ENCODE measurements at places on chromosomes 7 and 10.

DNA sequence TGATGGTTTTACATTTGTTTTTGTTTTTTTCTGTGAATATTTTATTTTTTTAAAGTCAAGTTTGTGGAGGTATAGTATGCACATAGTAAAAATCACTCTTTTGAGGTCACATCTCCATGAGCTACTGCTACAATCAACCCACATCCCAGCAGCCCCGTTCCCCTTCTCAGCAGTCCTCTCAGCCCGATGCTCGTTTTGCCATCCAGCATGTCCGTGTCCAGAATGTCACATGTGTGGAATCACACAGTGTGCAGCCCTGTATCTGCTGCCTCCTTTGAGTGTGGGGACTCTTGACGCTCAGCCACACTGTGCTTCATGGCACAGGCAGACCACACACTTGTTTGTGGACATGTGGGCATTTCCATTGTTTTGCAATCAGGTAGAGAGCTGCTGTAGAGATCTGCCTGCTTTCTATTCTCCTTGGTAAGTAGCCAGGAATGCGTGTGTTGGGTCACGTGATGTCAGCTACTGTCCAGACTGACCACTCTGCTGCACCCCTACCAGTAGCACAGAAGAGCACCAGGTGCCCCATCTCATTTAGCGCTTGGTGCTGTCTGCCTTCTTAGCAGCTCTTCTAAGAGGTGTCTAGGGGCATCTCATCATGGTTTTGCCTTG lies 71.6 kb upstream of the CAMK2B start:
- no peak for DNase-seq

GRCh38 chr7:78924581-78924980 lies 528.9 kb downstream of the MAGI2 start:
- DNase-seq = no peak

DNA sequence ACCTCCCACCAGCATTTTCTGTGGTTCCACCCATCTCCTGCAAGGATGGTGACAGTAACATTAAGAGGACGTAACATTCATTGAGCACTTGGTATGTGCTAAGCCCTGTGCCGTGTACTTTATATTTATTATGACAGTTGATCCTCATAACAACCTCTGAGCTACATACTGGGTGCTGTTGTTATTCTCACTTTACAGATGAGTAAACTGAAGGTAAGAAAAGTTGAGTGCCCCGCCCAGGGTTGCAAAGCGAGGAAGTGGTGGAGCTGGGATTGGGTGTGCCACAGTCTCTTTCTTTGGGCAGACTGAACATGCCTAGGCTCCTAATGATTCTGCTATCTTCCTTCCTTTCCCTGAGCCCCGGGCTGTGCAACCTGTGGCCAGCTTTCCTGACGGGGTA lies 107.4 kb downstream of the SH3PXD2A start:
- no peak for DNase-seq

GRCh38 chr7:106869954-106870353 lies 4.9 kb downstream of the PIK3CG start:
- no peak for DNase-seq

DNA sequence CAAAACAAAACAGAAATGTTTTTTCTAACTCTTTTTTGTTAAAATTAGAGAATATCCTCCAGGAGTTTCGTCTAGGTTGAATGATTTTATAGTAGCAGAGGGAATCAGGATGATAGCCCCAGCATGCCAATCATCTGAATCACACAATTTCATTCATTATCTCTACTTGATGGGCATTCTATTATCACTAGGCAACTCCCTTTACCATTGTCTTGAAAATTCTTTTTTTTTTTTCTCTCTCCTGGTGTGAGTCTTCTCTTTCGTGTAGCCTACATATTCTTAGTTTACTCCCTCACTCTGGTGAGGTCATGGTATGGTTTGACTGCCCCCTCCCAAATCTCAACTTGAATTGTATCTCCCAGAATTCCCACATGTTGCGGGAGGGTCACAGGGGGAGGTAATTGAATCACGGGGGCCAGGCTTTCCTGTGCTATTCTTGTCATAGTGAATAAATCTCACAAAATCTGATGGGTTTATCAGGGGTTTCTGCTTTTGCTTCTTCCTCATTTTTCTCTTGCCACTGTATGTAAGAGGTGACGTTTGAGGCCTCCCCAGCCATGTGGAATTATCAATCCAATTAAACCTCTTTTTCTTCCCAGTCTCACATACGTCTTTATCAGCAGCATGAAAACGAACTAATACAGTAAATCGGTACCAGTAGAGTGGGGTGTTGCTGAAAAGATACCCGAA lies 105.0 kb downstream of the OTUD1 start:
- DNase-seq = no peak

GRCh38 chr7:42426163-42426562 lies 189.2 kb upstream of the GLI3 start:
- no peak for DNase-seq

- DNase-seq = no peak
Measured at GRCh38 chr7:149322737-149323136, 60.7 kb downstream of the ZNF783 start.

Data from NCI-H1105 (cell line).